CD4-positive, alpha-beta T cell treated with Interferon alpha-2 for 1 hour (primary cell): ENCODE measurements at places on chromosomes 1 and 21.

- no peak for DNase-seq
Measured at GRCh38 chr1:94669198-94669597, 127.6 kb upstream of the F3 start.

GRCh38 chr1:85822696-85823095 is 114.5 kb upstream of the ZNHIT6 start:
- DNase-seq = no peak

GRCh38 chr1:227869279-227869842 is 53.9 kb downstream of the PRSS38 start:
- DNase-seq = no peak

DNA sequence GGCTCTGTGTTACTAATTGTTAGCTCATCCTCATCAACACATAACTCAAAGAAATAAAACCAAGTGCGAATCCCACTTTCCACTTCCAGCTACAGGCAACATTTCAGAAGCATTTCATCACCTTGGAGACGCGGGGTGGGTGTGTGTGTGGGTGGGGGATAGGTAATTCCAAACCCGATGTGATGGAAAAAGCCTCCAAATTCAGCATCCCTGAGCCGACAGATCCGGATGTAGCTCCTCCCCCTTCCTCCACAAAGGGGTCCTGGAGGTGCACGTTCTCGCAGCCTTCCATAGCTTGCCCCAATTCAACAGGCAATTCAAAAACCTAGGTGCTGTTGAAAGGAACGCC is 486 bp downstream of the HSPA13 start:
- no peak for DNase-seq

DNA sequence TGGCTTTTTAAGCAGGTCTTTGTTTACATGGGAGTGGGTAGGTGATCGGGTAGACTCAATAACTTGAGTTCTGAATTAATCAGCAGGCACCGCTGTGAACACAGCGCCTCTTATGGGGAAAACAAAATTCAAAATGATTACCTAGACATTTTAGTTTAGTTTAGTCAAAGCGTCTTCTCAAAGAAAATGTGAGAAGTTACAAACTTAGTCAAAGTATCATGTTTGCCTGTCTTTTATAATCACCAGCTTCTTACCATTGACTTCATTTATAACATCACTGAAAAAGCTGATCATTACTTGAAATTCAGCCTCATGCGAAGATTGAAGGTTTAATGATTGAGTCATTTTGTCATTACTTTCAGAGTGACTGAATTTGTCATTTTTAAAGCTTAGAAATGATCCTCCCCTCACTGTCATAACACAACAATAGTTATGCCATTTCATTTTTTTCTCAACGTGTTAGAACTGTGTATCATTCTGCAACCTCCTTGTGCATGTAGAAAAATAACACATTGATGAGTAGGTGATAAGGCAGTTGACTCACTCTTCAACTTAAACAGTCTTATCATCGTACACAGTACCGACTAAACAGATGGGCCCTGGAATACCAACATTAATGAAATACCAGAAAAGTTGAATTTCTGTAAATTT is 188.5 kb downstream of the NFIA start:
- peak; percentile 12 for DNase-seq

GRCh38 chr1:207277241-207277640 is 44.2 kb upstream of the CD55 start:
- DNase-seq = no peak

- no peak for DNase-seq
Measured at GRCh38 chr1:168529518-168529917, 14.3 kb downstream of the XCL2 start.

GRCh38 chr1:172585861-172586260 is 52.9 kb downstream of the SUCO start:
- no peak for DNase-seq

DNA sequence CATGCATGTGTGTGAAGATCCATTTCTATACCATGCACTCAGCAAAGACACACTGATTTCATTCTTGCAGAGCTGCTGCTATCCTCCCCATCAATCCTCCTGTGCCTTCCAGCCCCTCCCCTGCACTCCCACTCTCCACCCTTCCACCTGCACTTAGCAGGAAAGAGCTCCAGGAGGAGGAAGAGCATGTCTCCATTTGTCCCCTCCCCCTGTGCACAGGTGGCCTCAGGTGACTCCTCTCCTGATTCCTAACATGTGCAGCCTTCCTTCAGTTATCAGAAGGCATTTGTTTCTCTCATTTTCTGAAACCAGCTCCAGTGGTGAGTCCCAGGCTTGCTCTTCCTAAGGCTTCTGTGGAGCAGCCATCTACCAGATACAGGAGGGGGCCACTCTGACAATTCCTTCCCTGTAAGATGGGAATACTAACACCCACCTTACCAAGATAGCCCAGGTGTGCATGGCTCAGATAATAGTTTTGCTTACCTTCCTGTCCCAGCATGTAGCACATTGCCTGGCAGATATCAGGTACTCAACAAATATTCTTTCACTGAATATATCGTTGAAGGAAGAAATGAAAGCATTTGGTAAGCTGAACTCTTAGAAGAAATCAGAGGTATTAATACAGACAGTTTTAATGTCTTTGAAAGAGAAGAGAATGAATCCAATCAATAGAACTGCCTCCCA is 21.9 kb upstream of the FAM3B start:
- DNase-seq = no peak

- no peak for DNase-seq
Measured at GRCh38 chr21:15054606-15055239, 10.1 kb downstream of the NRIP1 start.
